ENCODE measurements at places on chromosomes 1 and 21. TPM values are rescaled to one million over a fixed set of nuclear protein-coding genes. Genes with fewer than 3 reads are reported as not detected.

DNA sequence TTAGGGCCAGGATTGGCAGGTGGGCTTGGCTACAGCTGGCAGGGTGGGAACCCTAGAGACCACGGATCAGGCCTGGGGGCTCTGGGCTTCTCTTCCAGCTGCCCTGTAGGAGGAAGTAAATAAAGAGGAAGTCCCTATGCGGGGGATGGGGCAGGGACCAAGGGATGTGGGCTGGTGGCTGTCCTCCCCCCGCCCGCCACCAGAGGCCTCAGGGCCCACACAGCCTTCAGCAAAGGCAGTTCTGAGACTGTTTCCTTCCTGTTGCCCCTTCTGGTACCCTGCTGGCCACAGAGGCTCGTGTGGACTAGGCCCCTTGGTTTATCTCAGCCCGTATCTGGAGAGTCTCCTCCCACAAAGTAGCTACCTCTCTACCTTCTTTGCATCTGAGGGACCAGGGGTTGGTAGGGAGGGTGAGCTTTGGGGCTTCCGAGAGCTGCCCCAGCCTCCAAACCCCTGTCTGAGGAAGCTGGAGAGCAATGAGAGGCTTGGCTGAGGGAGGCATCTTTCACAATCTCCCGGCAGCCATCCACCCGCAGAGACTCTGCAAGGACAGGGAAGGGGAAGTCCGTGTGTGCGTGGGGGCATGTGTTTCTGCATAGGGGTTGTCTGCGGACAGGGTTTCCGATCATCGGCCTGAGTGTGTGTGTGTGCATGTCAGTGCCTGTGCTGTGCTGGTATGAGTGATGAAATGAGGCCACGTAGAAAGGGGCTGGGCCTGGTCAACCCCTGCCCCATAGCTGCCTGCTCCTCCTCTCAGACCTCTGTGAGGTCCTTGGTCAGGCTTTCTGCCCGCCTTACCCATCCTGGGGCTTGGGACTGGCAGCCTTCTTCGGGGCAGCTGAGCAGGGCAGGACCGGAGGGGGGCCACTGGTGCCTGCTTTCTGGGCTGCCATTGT lies 12.5 kb downstream of the RPS6KA1 start:
- H3K36me3 ChIP-seq: no peaks in the 10 kb centered on the region
- no peaks in the 10 kb centered on the region for H3K27me3 ChIP-seq
- H3K4me3 ChIP-seq: no peak overlapping the region
- peak; percentile 78 for DNase-seq
- H3K4me1 ChIP-seq: no peaks in the 10 kb centered on the region
- H3K27ac ChIP-seq: no peak overlapping the region

DNA sequence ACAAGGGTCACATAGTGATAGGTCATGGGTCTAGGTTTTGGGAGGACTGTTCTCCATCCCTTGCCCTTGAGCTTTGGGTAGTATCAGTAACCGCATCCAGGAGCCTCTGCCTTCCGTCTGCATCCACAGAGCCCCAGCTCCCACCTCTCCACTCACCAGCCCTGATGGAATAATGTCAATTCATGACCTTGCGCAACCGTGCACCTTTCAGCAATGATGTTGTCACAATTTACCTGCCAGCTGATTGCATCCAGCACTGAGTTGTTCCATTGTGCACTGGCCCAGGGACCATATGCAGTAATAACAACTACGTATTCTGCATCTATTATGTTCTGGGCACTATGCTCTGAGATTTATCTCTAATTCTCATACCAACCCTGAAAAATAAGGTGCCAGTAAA lies 1.4 kb downstream of the CAPN8 start:
- no peaks in the 10 kb centered on the region for H3K36me3 ChIP-seq
- H3K27me3 ChIP-seq: no peaks in the 10 kb centered on the region
- no peak overlapping the region for H3K27ac ChIP-seq
- H3K4me1 ChIP-seq: no peaks in the 10 kb centered on the region

GRCh38 chr1:219837274-219837993 lies 90.9 kb downstream of the SLC30A10 start:
- H3K36me3 ChIP-seq: no peaks in the 10 kb centered on the region
- H3K4me3 ChIP-seq: no peak overlapping the region
- no peak overlapping the region for H3K27ac ChIP-seq
- H3K4me1 ChIP-seq: no peaks in the 10 kb centered on the region
- peak; percentile 82 for DNase-seq

GRCh38 chr1:30902593-30903290 lies 5.8 kb downstream of the SDC3 start:
- peak overlapping the region; percentile 69 for H3K27ac ChIP-seq
- no peaks in the 10 kb centered on the region for H3K27me3 ChIP-seq
- no peak overlapping the region for H3K4me3 ChIP-seq
- no peaks in the 10 kb centered on the region for H3K36me3 ChIP-seq
- peaks cover 36% of the 10 kb centered on the region for H3K4me1 ChIP-seq
- DNase-seq: no peak

DNA sequence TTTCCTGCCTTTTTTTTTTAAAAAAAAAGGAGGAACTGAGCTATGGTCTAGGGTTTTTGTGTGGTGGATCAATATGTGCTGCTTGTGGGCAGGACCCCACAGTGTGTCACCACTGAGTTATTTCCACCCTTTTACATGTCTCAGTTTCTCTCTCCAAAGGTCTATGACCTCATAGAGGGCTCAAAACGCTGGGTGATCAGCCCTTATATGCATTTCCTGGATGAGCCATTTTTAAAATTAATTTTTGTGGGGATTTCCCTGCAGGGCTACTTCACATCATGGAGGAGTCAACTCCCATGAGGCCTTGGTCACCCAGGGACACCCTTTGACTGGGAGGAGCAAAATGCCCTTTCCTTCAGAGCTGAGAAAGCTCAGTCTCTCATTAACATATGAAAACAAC lies 20.7 kb upstream of the HAO2 start:
- no peak for DNase-seq
- H3K36me3 ChIP-seq: no peaks in the 10 kb centered on the region
- no peak overlapping the region for H3K27ac ChIP-seq
- no peaks in the 10 kb centered on the region for H3K4me1 ChIP-seq
- no peaks in the 10 kb centered on the region for H3K27me3 ChIP-seq
- H3K4me3 ChIP-seq: no peak overlapping the region

- H3K36me3 ChIP-seq: no peaks in the 10 kb centered on the region
- no peaks in the 10 kb centered on the region for H3K27me3 ChIP-seq
- no peak overlapping the region for H3K27ac ChIP-seq
- no peak overlapping the region for H3K4me3 ChIP-seq
Measured at GRCh38 chr1:94884106-94884505, 42.8 kb downstream of the CNN3 start.

- H3K36me3 ChIP-seq: no peaks in the 10 kb centered on the region
- no peak overlapping the region for H3K4me3 ChIP-seq
- H3K27me3 ChIP-seq: no peaks in the 10 kb centered on the region
Measured at GRCh38 chr21:34221331-34222030, 142.3 kb upstream of the KCNE2 start.

DNA sequence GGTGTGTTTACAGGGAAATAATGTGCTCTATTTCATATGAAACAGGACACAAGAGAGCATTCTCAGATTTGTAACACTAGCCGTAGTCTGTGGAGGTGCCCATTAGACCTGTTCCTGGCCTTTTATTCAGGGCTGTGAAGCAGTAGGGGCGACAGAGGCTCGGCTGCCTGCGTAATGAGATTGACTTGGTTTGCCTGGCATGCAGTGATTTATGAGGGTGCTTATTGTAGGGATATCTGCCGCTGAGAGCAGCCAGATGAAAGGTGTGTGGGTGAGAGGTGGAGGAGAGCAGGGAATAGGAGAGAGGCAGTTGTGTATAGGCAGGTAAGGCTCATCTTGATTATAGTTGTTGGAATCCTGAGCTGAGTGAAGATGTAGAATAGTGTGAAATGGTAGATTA lies 51.3 kb downstream of the DNAJC6 start:
- H3K4me1 ChIP-seq: no peaks in the 10 kb centered on the region
- H3K36me3 ChIP-seq: no peaks in the 10 kb centered on the region
- H3K27me3 ChIP-seq: no peaks in the 10 kb centered on the region

- H3K4me1 ChIP-seq: no peaks in the 10 kb centered on the region
- H3K36me3 ChIP-seq: peaks cover 20% of the 10 kb centered on the region
- DNase-seq: no peak
- no peaks in the 10 kb centered on the region for H3K27me3 ChIP-seq
- H3K27ac ChIP-seq: no peak overlapping the region
Measured at GRCh38 chr1:230694991-230695390, 18.9 kb downstream of the AGT start.

DNA sequence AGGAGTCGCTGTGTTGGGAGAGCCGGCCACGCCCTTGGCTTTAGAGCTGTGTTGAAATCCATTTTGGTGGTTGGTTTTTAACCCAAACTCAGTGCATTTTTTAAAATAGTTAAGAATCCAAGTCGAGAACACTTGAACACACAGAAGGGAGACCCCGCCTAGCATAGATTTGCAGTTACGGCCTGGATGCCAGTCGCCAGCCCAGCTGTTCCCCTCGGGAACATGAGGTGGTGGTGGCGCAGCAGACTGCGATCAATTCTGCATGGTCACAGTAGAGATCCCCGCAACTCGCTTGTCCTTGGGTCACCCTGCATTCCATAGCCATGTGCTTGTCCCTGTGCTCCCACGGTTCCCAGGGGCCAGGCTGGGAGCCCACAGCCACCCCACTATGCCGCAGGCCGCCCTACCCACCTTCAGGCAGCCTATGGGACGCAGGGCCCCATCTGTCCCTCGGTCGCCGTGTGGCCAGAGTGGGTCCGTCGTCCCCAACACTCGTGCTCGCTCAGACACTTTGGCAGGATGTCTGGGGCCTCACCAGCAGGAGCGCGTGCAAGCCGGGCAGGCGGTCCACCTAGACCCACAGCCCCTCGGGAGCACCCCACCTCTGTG lies 4.7 kb downstream of the C1orf35 start:
- H3K4me3 ChIP-seq: no peak overlapping the region
- peaks cover 9% of the 10 kb centered on the region for H3K36me3 ChIP-seq
- DNase-seq: no peak
- H3K4me1 ChIP-seq: no peaks in the 10 kb centered on the region
- H3K27me3 ChIP-seq: no peaks in the 10 kb centered on the region

GRCh38 chr1:227185291-227185690 lies 133.0 kb downstream of the CDC42BPA start:
- no peaks in the 10 kb centered on the region for H3K36me3 ChIP-seq
- no peaks in the 10 kb centered on the region for H3K27me3 ChIP-seq
- DNase-seq: no peak
- no peak overlapping the region for H3K4me3 ChIP-seq

DNA sequence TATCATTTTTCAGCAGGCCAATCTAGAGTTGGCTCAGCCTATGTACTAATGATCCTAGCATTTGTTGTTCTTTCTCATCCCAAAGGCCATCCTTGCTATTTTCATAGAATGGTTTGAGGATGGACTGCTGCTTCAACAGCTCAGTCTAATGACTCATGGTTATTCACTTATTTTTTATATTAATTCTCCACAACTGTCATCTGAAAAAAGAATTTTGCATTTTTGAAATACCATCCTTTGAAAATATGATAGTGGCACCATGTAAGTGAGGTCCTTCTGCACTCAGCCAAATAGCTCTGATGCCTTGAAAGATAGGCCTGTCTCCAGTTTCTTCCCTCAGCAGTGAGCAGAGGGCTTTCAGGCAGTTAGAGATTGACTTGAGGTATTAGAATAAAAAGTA lies 377.5 kb downstream of the LMO4 start:
- no peak overlapping the region for H3K27ac ChIP-seq
- no peaks in the 10 kb centered on the region for H3K27me3 ChIP-seq
- no peak for DNase-seq
- H3K4me1 ChIP-seq: no peaks in the 10 kb centered on the region
- no peaks in the 10 kb centered on the region for H3K36me3 ChIP-seq
- no peak overlapping the region for H3K4me3 ChIP-seq

DNA sequence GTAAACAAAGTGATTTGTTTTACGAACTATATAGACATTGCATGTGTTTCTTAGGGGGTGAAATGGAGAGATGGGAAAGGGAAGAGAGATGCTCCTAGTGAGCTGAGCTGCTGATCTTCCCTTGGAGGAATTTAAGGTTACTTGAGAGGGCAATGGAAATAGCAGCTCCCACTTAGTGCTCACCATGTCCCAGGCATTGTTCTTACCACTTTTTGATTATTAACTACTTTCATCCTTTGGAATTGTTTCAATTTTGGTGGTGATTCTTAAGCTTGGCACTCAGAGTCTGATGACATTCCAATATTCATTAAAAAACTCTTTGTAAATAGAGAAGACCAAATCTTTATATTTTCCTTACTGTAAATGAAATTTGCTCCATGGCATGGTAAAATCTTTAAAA lies 124.9 kb downstream of the ITSN1 start:
- H3K4me1 ChIP-seq: no peaks in the 10 kb centered on the region
- no peak for DNase-seq
- H3K4me3 ChIP-seq: no peak overlapping the region
- peaks cover 15% of the 10 kb centered on the region for H3K36me3 ChIP-seq

DNA sequence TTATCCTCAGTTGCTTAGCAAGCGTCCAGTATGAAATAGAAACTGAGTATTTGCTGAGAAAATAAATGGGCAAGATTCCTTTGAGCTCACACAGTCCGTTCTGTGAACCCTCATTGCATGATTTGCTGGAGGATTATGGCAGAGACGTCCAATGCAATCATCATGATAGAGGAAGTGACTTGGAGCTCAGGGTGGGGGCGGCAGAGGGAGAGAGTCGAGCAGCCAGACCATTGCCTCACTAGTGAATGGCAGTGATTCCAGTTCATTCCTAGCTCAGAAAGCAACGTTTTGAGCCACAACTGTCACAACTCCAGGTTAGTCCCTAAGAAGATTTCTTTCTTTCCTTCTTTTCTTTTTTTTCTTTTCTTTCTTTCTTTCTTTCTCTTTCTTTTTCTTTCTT lies 27.5 kb upstream of the COL9A2 start:
- peak; percentile 48 for DNase-seq
- H3K27me3 ChIP-seq: no peaks in the 10 kb centered on the region

GRCh38 chr21:25936776-25937175 lies 202.0 kb downstream of the GABPA start:
- peaks cover 3% of the 10 kb centered on the region for H3K4me1 ChIP-seq
- no peaks in the 10 kb centered on the region for H3K27me3 ChIP-seq
- H3K27ac ChIP-seq: no peak overlapping the region
- no peaks in the 10 kb centered on the region for H3K36me3 ChIP-seq
- no peak for DNase-seq
- H3K4me3 ChIP-seq: no peak overlapping the region

GRCh38 chr1:27255136-27255535 lies 20.7 kb downstream of the WDTC1 start:
- no peak for DNase-seq
- H3K4me3 ChIP-seq: no peak overlapping the region
- no peak overlapping the region for H3K27ac ChIP-seq
- no peaks in the 10 kb centered on the region for H3K27me3 ChIP-seq
- H3K4me1 ChIP-seq: no peaks in the 10 kb centered on the region

Gene OR2L13
- not detected for total RNA-seq

Gene COL6A2
- total RNA-seq: 350 TPM

Gene PTGFR
- total RNA-seq: 1.2 TPM

Gene CLEC20A
- not detected for total RNA-seq

Gene ELAPOR1
- 25.0 TPM for total RNA-seq

Gene UBL4B
- total RNA-seq: not detected

Gene FAM89A
- 14.3 TPM for total RNA-seq

Gene RNF223
- 0.54 TPM for total RNA-seq

Gene DDAH1
- total RNA-seq: 57.2 TPM

Gene VHLL
- total RNA-seq: not detected

Gene RAP1GAP
- 41.4 TPM for total RNA-seq

Data from lung (tissue), 17 donors.